ENCODE measurements at places on chromosomes 12 and 14.
A peak's percentile ranks its signal among the peaks of the same experiment; 100 is the strongest.

DNA sequence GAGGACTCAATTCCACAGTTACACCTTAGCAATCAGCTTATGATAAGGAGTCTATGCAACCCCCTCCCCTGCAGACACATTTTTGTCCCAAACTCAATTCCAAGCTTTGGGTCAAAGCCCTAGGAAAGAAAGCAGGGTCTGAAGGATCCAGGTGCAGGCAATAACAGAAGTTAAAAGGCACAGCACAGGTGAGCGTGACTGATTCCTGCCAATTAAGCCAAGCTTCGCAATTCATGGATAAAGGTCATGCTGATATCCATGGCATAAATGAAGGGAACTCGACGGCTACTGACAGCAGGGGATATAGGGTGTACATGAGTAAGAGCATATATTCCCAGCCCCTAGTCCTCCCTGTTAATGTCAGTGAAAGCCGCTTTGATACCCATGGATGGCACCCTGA, 39.3 kb downstream of the C12orf56 start:
- DNase-seq: no peak

GRCh38 chr12:93022603-93023340, 93.7 kb upstream of the EEA1 start:
- peak; percentile 70 for DNase-seq

- DNase-seq: peak; percentile 95
These were observed 886 bp upstream of the FUT8 start for GRCh38 chr14:65411656-65412031.

DNA sequence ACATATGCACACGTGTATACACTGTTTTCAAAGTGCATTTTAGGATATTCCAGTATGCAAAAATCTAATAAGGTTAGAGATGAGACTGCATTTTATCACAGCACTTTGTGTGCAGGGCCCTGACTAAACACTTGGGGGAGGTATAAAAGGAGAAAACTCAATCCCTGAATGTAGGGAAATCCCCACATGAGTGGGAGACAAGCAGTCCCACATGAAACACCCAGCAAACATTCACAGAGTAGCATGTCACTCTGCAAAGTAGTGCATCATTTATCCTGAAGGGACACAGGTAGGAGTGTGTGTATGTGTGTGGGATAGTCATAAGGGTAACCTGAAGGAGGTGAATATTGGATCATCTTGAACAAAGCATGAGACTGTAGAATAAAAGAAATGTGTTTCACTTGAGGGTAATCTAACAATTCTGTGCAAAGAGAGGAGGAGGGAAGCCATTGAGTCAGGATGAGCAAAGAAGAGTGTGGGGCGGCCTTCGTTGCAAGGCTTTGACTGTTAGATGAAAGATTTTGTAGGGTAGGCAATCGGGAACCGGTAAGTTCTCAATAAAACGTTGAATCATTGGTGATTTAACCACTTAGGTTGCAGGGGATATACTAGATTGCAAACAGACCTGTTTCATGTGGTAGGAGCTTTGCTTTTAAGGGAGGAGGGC, 2.9 kb downstream of the PRPF40B start:
- peak; percentile 23 for DNase-seq

DNA sequence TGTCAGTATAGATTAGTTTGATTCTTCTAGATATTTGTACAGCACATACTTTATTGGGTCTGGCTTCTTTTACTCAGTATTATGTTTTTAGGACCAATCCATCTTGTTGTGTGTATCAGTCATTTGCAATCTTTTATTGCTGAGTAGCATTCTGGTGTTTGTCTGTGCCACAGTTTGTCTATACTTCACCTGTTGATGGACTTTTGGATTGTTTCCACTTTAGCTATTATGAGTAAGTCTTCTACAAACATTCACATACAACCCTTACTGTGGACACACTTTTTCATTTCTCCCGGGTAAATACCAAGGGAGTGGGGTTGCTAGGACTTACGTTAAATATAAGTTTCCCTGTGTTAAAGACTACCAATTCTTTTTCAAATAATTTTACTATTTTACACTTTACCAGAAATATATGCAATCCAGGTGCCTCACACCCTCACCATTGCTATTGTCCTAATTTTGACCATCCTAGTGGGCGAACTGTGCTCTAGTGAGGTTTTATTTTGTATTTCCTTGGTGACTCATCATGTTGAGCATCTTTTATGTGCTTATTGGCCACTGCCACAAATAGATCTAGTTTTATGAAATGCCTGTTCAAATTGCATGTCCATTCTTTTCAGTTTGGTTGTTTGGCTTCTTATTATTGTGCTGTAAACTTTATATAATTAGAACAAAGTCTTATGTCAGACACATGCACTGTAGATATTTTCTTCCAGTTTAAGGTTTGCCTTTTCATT, 304.7 kb upstream of the TMTC1 start:
- DNase-seq: no peak

DNA sequence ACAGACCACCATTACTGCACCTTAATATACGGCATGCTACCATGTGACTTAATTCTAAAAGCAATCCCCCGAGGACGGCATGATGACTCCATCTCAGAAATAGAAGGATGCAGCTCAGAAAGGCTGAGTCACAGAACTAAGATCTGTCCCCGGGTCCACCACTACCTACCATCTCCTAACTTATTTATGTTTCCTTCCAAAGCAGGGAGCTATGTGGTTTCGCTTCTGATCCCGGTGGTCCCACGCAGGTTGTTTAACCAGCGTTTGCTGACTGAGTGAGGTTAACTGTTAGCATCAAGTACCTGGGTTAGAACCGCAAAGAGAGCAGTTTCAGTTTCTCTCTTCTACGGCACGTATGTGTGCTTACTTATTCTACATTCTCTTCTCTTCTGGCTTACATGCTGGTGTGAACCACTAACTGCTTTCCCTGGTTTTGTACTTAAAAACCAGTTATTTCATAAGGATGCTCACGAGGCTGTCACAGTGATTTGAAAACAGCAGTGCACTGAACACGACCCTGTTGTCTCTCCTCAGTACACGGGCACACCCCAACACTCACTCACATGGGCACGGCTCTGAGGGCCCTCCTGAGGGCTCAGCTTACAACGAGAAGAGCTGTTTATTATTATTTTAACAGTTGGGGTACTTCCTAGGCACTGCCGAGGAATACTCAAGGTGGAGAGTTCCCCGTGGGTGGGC, 66.7 kb downstream of the CCDC88C start:
- DNase-seq: no peak

DNA sequence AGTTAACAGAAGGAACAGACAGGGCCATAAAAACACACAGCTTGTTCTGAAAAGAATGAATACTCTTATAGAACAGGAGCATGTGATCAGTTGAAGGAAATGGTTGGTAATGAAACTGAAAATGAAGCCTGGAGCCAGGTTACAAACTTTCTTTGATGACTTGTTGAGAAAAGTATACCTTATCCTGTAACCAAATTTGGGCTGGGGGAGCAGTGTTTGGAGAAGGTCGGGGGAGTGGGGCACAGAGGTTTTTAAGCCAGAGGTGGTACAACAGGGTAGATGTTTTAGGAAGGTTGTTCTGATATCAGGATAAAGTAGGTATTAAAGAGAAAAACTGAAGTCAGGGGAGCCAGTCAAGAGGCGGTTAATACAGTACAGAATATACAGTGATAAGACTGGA, 8.2 kb downstream of the GOLT1B start:
- DNase-seq: no peak

DNA sequence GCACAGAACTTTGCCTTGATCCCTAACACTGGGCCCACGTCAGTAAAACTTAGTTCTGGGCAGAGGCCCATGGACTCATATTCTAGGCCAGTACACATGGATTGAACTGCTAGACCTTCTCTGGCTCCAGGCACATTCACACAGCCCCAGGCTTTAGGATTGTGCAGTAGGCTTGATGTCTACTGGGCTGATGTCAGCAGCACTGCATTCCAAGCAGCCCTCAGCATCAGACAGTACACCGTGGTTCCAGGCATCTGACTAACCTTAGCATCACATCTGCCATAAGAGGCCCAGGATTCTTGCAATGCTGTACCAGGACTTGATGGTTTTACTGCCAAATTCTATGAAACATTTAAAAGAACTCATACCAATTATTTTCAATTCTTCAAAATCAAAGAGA, 301.9 kb downstream of the CCER1 start:
- DNase-seq: peak; percentile 48

DNA sequence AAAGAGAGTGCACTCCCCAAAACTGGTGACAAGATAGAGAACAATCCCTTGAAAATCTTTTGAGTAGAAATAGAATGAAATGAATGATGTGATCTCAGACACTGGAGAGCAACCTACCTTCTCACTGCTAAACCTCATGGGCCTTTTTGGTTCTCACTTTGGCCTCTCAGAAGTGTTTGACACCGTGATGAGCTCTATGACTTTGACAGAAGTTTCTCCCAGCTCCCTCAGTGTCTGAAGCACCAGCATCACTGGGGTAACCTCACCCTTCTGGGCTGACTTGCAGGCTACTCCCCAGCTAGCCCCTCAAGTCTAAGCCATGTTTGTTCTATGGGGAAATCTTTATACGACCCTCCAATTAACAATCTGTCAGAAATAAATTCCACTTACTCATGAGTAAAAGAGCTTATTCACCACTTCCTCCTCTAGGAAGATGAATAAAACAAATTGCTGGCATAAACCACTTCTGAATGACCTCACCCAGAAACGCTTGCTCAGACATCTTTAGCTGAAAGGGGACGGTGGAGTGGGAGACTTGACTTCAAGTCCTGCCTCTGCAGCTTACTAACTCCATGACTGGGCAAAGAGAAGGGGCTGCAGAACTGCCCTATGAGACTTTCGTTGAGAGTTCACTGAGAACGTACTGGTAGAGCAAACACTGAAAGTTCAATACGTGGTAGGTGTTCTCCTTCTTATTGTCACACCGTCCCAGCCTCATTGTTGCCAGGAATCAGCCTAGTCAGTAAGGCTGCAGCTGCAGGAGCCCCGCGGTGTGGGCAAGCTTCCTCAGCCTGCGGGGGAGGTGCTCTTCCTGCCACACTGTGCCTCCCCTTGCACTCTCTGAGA, 46.5 kb downstream of the ST8SIA1 start:
- peak; percentile 71 for DNase-seq

- no peak for DNase-seq
These were observed 118.6 kb downstream of the CCDC91 start for GRCh38 chr12:28308891-28309290.

GRCh38 chr14:90828642-90829487, 12.6 kb upstream of the TTC7B start:
- DNase-seq: no peak

DNA sequence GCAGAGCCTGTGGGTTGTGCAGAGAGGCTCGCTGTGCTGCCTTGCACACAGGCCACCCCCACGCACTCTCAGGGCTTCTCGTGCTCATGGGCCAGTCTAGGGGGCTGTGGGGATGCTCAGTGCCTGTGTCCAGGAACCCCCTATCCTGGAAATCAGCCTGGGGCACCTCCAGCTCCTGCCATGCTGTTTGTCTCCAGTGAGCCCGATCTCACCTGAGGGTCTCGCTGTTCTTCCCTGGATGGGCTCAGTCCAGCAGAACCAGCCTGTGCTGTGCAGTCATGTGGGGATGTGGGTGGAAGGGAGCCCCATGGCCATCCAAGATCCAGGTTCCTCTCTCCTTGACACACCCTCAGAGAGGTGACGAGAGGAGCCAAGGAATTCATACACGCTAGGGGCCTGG, 26.7 kb downstream of the SERPINA1 start:
- DNase-seq: no peak

DNA sequence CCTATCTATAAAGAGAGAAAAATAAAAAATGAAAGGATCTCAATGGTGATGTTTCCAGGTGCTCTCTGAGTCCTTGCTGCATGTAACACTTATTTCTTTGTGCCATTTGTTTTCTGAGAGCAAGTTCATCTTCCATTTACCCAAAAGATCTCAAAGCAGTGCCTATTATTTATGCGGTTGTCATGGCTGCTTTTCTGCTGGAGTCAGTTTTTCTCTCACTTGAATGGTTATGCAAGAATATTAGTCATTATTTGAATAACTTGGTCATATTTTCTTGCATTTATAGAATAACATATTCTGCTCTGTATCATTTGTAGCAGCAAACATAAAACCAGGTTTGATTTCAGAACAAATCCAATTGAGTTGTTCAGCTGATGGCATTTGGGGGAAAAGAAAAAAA, 141.8 kb upstream of the G2E3 start:
- DNase-seq: no peak

GRCh38 chr12:102955926-102956737, 1.3 kb upstream of the ASCL1 start:
- no peak for DNase-seq

GRCh38 chr12:70277973-70278372, 34.7 kb downstream of the CNOT2 start:
- DNase-seq: no peak

- no peak for DNase-seq
These were observed 10.9 kb upstream of the TESC start for GRCh38 chr12:117109943-117110635.

DNA sequence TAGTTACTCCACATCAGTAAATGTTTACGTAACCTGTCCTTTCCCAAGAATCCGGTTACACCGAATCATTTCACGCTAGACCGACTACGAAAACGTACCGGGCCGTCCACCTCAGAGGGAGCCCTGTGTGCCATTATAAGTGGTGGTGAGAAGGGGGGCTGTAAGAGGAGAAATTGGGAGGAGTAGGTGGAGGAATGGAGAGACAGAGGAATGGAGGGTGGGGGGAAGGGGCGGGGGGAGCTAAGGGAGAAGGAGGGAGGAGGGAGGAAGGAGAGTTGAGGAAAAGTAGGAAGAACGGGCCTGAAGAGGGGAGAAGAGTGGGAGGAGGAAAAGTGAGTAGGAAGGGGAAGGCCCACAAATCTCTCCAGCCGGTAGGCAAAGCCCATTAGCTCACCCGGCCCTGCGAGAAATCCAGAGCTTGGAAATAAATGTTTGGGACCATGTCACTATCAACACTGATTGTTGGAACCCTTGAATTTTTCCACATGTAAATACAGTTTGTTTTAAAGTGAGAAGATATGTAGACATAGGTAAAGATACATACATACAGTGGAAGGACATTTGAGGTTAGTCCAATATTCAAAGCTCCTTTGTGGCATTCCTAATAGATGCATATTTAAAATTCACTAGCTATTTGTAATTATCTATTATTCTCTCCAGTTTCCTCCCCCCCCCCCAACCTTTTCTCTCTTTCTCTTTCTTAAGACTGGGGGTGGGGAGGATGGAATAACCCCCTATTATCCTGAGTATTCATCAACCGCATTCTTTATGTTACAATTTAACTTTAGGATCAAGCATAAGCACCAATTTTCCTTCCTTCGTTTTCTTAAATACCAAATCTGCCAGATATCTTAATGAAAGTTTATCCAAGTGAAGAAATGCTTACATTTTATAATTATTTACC, 2.1 kb upstream of the FOXG1 start:
- no peak for DNase-seq

All from EL (cell line).